ENCODE measurements at places on chromosomes 11 and 22.

- peak; percentile 52 for DNase-seq
Observed at GRCh38 chr11:57792060-57792541, 30.5 kb downstream of the CTNND1 start.

DNA sequence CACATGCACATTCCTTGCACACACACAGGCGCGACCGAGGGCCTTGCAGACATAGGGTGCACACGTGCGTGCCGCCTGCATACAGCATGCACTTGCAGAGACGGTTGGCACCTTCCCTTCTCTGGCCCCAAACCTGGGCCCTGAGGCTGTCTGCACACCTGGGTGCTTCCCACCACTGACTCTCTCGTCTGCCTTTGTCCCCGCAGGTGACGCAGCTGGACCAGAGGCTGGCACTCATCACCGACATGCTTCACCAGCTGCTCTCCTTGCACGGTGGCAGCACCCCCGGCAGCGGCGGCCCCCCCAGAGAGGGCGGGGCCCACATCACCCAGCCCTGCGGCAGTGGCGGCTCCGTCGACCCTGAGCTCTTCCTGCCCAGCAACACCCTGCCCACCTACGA, 38.0 kb downstream of the CDKN1C start:
- no peak for DNase-seq

GRCh38 chr11:69310351-69310750, 16.4 kb downstream of the MYEOV start:
- no peak for DNase-seq

- DNase-seq: no peak
Observed at GRCh38 chr11:125483592-125483991, 12.5 kb downstream of the FEZ1 start.

DNA sequence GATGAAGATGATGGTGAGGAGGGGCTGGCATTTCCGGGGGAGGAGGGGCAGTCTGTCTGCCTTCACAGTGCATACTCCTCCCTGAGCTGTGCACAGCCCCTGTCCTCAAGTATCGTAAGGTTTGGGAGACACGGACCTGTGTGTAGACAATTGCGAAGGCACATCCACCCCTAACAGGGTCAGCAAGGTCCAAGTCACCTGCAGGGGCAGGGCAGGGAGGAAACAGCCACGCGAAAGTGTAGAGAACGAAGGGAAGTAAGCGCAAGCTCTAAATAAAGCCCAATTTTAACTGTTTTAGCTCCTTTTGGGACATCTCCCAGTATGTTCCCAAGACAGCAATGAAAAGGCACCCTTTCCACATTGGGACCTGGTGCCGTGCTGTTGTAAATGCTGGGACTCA, 448.2 kb downstream of the TBC1D22A start:
- no peak for DNase-seq

DNA sequence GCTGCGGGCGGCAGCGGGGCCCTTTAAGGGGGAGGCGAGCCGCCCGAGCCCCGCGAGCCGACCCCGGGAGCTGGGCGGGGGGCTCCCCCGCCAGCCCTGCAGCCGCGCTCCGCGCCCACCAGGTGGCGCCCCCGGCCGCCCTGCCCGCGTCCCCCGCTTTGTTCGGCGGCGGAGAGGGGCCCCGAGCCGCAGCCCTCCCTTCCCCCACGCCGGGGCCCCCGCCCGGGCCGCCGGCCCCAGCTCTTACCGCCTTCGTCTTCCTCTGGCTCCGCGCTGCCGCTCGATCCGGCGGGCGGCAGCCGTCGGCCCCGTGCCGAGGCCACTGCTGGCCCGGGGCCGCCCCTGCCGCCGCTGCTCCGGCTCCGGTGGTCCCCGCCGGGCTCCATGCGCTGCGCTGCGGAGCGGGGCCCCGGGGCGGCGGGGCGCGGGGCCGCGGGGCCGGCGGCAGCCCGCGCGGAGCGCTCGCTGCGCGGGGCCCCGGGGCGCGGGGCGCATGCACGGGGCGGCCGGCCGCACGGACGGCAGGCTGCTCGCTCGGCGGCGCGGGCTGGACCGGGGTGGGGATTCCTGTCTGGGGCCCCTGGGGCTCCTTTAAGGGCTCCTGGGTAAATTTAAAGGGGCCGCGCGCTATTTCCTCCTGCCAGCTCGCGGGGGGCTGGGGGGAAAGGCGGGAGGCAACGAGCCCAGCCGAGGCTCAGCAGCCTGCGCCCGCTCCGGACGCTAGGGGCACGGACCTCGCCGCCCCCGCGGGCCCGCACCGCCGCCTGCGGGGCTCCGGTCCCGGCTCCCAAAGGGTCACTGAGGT, at the start of gene ZFTA:
Gene ZFTA (minus strand): TSS at position 539 of the 805 bp plus-strand sequence. CDS start 153 bp downstream, at position 386.
- peak; percentile 85 for DNase-seq

DNA sequence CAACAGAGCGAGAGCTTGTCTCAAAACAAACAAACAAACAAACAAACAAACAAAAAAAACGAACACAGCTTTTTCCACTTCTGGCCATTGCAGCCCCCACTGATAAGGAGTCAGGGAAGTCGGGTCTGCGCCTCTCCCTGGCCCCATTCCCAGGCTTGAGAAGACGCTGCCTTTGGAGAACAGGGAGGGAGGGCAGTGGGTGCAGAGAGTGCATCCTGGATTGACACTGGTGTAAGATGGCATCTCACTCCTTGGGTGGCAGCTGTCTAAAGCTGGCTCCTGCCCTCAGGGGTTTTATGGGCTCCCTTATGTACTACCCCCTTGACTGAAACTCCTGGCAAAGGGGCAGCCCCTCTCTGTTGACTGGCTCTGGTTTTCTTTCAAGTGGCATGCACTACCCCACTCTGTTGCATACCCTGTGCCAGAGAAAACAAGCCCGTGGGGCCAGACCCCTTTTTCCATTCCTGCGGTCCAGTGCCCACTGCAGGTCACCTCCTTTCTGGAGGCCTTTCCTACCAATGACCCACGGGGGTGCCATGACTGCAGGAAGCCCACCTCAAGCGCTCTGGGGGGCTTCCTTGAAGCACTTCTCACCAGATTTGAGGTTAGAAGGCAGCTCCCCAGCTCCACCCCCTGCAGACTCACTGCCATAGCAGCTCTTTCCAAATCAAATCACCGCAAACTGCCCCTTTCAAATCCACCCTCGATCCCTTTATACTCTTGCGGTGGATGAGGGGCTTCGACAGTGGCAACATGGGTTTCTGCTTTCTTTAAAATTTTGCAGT, 12.7 kb downstream of the DRAP1 start:
- DNase-seq: no peak

Measured in stimulated activated effector memory CD8-positive, alpha-beta T cell treated with anti-CD3 and anti-CD28 coated beads, Interleukin-12 subunit alpha, Interleukin-12 subunit beta, amount 100 ng/mL, for 72 hours (primary cell).